ENCODE measurements at places on chromosomes 13 and 19. TPM values are rescaled to one million over a fixed set of nuclear protein-coding genes. Genes with fewer than 3 reads are reported as not detected.

The FAM83E gene
- 77.5 TPM for polyA plus RNA-seq

The ZNF296 gene
- 6.6 TPM for polyA plus RNA-seq

The SHC2 gene
- 48.2 TPM for polyA plus RNA-seq

The KIR2DL3 gene
- 0.27 TPM for polyA plus RNA-seq

The CAB39L gene
- 7.8 TPM for polyA plus RNA-seq

The C19orf25 gene
- 29.8 TPM for polyA plus RNA-seq

The JOSD2 gene
- polyA plus RNA-seq: 20.1 TPM

The GARIN5A gene
- 2.7 TPM for polyA plus RNA-seq

The RPS15 gene
- 1,404 TPM for polyA plus RNA-seq

The FFAR2 gene
- polyA plus RNA-seq: 3.1 TPM

The ZNF440 gene
- polyA plus RNA-seq: 22.9 TPM
